CD4-positive, alpha-beta T cell treated with Interleukin-6 for 4 hours (primary cell): ENCODE measurements at places on chromosomes 12 and 14.

DNA sequence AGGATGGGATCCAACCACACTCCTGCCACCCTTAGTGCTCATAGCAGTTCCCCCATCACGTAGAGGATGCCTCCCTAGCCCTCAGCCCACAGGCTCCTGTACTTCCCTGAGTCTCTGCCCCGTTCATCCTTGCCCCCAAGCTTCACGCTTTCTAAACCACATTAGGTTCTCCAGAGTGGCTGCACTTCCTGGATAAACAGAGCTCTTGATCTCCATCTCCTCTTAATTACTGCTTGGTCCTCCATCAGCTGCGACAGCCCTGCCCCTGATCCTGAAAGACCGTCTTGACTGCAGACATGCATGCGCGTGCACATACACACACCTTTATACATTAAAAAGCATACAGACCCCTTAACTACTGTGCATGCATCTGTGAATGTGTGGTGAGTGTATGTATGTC is 530.0 kb downstream of the BCL11B start:
- DNase-seq, result no peak

- no peak for DNase-seq
Observed at GRCh38 chr12:108478611-108479206, 36.4 kb upstream of the FICD start.

DNA sequence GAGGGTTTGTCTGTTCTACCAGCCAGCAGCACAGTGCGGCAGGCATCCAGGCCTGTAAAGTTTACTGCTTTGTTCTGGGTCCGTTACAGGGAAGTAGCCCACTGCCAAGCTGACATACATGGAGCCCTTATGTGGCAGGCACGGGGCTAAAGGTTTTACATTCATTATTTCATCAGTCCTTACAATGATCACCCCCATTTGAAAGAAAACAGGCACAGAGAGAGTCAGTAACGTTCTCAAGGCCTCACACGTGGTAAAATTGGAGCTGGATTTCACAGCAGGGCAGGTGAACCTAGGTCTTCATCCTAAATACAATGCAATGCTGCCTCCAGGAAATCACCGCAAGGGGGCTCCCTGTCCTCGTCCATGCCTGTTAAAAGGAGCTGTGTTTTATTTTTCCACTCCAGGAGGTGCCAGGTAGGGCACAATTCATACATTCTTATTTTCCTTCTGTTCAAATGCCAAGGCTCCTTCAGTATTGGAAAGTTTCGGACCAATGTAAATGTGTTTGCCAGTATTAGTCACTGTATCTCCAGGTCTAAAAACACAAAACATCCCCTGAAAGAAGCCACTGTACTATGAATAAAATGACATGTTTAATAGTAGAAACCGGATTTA is 172.2 kb upstream of the GZMB start:
- no peak for DNase-seq

DNA sequence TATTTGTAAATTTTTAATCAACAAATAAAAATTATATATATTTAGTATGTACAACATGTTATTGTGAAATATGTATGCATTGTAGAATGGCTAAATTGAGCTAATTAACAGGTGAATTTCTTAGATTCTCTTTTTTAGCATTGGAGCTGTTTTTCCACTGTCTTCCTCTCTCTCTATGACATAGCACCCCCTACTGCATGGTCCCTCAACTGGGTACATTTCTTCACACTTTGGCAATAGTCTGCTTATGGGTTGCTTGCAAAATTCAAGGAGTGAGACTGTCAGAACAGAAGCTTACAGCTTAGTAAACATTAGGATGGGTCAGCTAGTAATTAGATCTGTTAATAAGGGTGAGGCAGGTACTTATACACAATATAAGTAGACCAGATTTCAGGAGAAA is 658.5 kb upstream of the MGAT4C start:
- no peak for DNase-seq

GRCh38 chr12:20631711-20632110 is 63.4 kb upstream of the SLCO1C1 start:
- DNase-seq, result no peak

GRCh38 chr12:8664228-8664913 is 1.7 kb upstream of the MFAP5 start:
- DNase-seq, result no peak

- DNase-seq, result no peak
Observed at GRCh38 chr12:31813305-31813704, 84.5 kb upstream of the AMN1 start.

GRCh38 chr12:60494244-60494643 is 898.4 kb downstream of the SLC16A7 start:
- DNase-seq, result no peak

DNA sequence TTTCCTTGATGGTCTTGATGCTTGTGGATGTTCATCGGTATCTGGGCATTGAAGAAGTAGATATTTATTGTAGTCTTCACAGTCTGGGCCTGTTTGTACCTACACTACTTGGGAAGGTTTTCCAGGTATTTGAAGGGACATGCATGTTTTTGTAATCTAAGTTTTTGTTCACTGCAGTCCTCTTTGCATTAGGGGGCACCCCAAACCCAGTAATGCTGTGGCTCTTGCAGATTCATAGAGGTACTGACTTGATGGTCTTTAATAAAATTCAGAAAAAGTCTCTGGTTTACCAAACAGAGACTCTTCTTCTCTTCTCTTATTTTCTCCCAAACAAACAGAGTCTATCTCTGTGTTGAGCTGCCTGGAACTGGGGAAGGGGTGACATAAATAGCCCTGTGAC is 150.9 kb upstream of the SLC16A7 start:
- peak; percentile 35 for DNase-seq

GRCh38 chr14:50334211-50334610 is 22.1 kb downstream of the DMAC2L start:
- DNase-seq, result no peak

DNA sequence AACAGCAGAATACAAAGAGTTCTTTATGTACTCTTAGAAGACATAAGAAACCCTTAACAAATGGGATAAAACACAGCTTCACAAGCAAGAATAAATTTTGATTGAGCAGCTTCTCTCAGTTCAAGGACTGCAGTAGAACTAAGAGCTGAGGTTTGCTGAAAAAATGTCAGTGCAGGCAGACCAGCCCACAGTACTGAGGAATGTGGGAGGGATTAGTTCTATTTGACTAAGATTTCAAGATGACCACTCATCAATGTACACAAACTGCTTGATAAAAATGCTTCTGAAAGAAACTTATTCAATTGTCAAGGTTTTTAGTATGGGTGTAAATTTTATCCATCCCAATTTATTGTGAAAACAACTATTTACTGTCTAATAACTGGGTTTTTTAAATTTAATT is 138.4 kb downstream of the SEC23A start:
- DNase-seq, result no peak

GRCh38 chr12:76040461-76040860 is 8.9 kb upstream of the PHLDA1 start:
- no peak for DNase-seq

DNA sequence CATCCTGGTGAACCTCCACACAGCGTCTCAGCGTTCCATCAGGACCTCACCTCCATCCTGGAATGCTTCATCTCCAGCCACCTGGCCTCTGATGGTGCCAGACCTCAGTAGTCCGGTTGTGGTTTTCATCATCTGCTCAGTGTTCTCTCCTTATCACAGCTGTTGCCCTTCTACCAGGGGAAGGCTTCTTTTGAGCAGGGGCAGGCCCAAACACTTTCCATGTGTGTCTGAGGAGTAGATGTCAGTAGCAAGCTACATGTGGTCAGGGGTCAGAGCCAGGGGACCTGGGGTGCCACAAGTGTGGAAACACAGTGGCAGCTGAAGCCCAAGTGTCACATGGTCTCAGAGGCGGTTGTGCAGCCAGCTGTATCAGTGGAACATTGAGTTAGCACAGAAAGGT is 30.2 kb upstream of the FGD4 start:
- no peak for DNase-seq

- no peak for DNase-seq
Observed at GRCh38 chr12:5384015-5384414, 47.9 kb upstream of the NTF3 start.

DNA sequence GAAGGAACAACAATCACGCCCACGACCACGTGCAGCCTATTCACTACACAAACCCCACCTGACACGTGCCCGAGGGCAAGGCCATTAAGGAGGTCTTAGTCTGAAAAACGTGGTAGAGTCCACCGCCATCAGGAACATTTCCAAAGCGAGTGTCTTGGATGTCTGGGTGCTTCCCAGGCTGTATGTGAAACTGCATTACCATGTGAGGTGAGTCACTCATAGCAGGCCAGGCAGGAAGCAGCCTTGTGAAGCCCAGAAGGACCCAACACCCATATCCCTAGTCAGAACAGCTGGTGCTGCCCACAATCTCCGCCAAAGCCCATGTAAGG is 3.3 kb upstream of the KRT79 start:
- no peak for DNase-seq

DNA sequence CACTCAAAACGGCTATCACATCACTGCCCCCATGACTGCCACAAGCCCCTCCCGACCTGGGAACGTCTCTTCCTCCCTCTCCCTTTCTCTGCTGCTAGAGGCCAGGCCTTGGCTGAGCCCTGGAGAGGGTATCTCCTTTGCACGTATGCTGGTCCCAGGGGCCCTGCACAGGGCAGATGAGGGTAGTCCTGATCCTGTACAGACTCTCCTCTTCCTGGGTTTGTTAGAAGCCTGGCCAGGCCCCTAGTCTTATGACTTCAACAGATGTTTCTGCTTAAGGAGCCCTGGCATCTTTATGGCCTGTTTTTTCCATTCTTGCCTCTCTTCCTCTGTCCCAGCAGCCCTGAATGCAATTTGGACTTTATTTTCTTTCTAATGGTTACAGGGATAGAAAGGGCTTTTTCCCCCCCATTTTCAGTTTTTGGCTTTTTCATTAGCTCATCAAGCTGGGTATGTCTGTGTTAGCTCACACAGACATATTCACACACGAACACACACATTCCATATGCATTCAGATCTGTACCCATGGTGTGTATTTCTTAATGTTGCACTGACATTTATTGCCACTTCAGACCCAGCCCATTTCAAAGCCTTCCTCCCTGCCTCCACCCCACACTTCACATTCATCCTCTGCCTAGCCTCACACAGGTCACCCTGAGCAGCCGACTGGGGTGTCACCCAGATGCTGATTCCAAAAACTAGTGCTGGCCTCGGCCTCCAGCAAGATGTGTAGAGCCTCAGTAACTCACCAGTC is 203.2 kb downstream of the ZFP36L1 start:
- peak; percentile 18 for DNase-seq

GRCh38 chr12:104334581-104334980 is 31.0 kb downstream of the EID3 start:
- DNase-seq, result no peak
